Fibroblast of skin of abdomen (primary cell): ENCODE measurements at places on chromosomes 1 and 21.

- DNase-seq, result no peak
Observed at GRCh38 chr1:203537806-203538464, 44.0 kb downstream of the OPTC start.

GRCh38 chr1:54378157-54378873, 27.9 kb downstream of the SSBP3 start:
- no peak for DNase-seq

GRCh38 chr1:48610628-48611542, 138.9 kb upstream of the SPATA6 start:
- no peak for DNase-seq

DNA sequence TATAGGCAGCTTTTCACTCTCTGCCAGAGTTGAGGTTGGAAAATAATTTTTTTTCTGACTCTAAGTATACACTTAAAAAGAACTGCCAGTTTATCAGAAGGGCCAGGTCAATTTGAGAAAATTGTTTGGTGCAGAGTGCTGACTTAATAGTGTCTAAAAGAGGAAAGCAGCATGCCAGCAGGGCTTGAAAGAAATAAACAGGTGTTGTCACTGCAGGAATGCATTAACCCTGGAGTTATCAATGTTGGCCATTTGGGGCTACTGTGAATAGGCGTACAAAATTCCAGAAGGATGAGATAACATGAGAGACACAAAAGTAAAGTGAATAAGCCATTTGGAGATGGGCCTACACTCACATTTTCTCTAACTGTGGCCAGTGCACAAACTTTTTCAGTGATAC, 220.6 kb upstream of the PLD5 start:
- no peak for DNase-seq

GRCh38 chr1:151613282-151613780, 1.5 kb downstream of the SNX27 start:
- no peak for DNase-seq

GRCh38 chr1:201531551-201532425, 7.1 kb upstream of the NAV1 start:
- DNase-seq, result no peak

GRCh38 chr1:199978408-199978940, 49.0 kb upstream of the NR5A2 start:
- DNase-seq, result no peak

- DNase-seq, result no peak
Observed at GRCh38 chr1:156414461-156415064, 45.6 kb downstream of the RHBG start.

- DNase-seq, result no peak
Observed at GRCh38 chr1:80639777-80640533, 1160.8 kb upstream of the ADGRL2 start.

GRCh38 chr1:197469620-197470210, 201.7 kb downstream of the CRB1 start:
- DNase-seq, result no peak

DNA sequence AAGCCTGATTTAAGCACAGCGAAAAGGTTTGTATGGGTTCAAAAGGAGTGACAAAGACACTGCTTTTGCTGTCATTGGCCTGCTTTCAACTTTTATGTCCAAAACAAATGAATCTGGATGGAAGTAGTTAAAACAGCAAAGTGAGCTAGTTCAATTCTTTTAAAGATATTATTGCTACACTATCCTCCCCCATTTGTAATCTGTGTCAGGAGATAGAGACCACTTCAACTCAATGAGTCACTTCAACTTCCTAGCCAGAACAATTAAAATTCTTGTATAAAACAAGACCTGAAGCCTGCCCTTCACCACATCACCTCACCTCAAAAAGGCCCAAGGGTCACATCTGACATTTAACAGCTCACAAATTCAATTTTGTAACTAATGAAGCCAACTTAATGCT, 364.1 kb upstream of the LYPLAL1 start:
- DNase-seq, result peak; percentile 24

- no peak for DNase-seq
Observed at GRCh38 chr1:183094351-183094750, 71.1 kb downstream of the LAMC1 start.

GRCh38 chr1:90712153-90712856, 4.8 kb downstream of the BARHL2 start:
- DNase-seq, result no peak

DNA sequence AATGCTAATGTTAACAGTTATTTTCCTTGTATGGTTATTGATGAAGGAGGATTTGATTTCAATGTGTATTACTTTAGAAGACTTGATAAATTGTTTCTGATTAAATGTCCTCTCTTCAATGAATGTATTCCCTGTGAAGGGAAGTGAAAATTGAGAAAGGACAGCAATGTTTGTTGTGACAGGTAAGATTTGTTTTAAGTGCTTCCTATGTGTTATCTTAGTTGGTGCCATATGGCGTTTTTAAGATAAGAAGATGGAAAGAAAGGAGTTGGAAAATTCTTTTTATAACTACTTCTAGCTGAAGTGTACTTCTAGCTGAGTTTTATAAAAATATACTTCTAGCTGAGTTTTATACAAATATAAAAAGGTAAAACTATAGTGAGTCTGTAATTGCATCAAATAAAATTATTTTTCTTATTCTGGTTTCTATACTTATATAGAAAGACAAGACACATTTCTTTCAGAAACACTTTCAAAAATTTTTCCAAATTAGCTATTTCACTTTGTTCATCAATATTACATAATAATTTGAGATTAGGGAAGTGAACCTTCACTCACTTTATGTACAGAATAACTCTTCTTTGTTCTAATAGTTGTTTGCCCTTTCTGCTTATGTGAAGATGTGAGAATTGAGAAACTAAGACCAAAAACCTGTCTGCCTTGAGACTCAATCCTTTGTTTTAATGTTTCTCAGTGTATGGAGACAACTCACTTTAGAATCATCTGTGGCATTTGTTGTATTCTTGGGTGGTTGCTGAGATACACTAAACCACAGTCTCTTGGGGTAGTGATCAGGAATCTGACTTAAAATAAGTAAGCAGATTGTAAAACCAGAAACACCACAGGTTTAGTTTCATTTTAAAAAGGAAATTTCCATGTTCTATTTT, 382.9 kb upstream of the B3GALT2 start:
- DNase-seq, result peak; percentile 93

DNA sequence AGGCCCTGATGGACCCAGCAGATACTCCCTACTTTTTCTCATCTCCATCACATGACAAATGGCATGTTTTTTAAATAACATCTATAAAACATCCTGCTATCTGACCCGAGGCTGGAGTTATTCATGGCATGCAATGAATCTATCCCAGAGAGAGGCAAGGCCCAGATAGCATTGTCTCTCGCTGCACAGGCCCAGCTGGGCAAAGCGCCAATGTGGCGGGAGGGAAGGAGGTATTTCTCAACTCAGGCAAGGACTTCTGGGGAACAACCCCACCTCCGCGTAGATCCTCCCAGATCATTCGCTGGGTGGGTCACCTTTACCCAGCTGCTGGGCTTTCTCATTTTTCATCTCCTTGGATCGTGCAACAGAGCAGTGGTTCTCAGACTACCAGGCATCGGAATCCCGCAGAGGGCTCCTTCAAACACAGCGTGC, 59.8 kb downstream of the ERG start:
- DNase-seq, result peak; percentile 91

DNA sequence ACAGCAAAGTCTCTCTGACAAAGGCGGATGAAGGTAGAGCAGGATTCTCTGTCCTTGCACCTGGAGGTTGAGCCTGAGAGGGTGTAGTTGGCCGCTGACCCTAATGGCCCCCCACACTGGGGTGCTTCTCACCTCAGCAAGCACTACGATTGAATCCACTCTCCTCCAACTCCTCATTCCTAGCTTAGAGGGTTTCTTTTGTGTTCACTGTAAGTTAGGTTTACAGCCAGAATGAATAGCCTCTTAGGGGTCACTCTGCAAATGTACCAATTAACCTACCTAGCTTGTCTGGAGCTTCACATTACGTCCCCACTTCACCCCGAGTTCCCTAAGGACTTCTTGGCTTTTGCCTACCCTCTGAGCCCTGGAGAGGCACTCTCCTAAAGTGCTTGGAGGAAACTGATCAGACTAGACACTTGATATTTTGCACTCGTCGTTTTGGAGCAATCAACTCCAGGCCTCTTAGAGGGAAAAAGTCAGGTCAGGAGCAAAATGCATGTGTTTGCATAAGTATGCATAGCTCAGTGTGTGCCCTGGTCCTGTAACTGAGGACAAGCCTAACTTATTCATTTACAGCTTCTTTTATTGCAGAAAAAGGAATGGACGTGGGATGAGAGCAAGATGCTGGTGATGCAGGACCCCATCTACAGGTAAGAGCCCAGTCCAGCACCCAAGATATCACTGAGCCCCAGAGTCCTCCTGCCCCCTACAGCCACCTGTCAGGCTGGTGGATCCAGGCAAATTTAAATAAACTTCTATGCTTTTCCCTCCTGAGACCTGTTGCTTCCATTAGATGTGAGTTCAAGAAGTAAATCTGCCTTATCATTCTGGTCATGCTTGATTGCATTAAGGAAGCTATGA, 76.4 kb downstream of the SPATA46 start:
- no peak for DNase-seq

DNA sequence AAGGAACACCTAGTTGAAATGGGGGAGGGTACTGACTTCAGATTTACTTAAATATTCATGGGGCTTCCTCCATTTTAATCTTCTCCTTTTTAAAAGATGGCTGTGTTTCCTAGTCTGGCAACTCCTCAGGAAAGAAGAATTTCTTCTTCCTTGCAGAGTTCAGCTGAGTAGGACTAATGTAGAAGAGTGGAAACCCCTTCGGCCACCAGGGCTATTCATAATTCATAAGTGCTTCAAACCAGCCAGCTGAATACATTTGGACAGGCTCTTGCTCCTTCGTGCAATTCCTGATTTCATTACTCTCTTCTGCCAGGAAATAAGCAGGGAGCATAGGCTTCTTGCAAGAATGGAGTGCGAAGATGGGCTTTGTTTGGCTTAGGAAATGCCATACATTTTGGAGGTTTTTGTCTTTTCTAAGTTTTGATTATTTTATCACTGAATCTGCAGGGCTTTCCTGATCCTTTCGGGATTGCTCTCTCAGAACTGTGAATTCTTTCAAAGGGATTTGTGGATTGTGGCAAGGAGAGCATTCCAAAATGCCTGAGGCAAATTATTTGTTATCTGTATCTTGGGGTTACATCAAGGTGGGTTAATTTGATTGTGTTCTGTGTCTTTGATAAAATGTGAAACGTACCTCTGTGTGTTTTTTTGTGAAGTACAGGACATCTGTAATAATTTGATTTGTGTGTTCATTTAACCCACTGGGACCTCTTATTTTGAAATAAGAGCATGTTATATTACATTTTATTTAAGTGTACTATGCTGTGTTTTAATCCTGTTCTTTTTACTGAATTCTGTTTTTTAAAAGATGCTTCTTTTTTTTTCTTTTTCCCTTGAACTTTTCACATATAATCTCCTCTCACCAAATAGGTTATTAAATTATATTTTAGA, 179.4 kb upstream of the SGIP1 start:
- peak; percentile 83 for DNase-seq

DNA sequence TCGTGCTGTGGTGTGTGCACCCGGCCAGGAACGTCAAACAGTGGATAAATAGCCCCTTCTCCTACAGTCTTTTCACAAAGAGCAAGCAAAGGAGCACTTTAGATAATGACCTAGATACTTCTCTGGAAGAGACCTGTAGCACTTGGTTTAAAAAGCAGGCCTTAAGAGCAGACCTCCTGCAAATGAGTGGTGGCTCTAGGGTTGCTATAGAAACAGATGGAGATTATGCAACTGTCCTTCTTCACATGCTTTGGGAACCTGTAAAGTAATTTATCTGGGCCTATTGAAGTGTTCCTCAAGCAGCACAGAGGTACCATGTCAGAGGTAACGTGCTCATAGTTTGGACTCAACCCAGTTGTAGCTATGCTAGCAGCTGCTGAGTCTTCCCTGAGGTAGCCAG, 208.2 kb upstream of the KIAA0040 start:
- no peak for DNase-seq

- no peak for DNase-seq
Observed at GRCh38 chr1:207024202-207025145, 8.1 kb downstream of the C1orf116 start.

DNA sequence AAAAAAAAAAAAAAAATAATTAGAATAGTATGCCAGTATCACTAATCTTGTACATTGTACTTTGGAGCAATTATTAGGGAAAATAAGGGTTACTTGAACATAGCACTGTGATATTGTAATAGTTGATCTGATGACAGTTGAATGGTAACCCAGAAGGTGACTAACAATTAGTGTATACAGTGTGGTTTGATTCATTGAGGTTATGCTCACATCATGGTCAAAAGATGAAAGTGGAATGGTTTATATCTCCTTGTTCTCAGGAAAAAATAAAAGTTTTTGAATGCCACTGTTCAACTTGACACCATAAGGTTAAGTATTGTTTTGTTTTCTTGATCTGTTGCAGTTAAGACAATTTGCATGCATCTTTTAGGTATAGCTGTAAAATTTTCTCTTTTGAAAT, 87.0 kb downstream of the GPR52 start:
- peak; percentile 31 for DNase-seq

- no peak for DNase-seq
Observed at GRCh38 chr1:95111014-95111413, 6.1 kb upstream of the TLCD4 start.

GRCh38 chr21:32456497-32456918, 44.0 kb downstream of the EVA1C start:
- peak; percentile 11 for DNase-seq

DNA sequence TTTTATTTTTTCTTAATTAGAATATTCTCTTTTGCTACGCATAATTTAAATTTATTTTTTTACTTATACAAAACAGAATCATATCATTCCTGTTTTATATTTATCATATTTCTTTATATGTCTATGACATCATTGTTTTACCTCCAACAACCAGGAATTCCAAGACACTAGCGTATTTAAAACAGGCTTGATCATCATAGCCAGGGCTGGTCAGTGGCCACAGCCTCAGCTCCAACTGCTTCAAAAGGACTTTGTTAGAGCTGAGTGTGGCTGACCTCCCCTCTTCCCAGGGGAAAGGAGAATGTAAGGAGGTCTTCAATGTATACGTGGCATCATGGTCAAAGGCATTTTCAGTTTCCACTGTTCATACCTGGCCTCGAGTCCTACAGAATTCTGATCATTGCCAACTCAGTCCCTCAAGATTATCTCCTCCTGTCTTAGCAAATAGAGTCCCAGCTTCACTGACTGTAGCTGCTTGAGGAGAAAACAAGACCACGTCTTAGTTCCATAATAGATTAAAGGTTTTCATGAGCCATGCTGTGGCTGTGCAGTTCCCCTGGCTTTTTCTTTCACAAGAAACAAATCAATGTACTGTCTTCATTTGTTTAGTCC, 444.0 kb downstream of the PTPRC start:
- DNase-seq, result no peak
